ENCODE measurements at places on chromosomes 13 and 19.

GRCh38 chr13:34031610-34032009, 213.7 kb downstream of the RFC3 start:
- DNase-seq, result no peak

GRCh38 chr19:31511696-31512095, 162.5 kb upstream of the TSHZ3 start:
- no peak for DNase-seq

DNA sequence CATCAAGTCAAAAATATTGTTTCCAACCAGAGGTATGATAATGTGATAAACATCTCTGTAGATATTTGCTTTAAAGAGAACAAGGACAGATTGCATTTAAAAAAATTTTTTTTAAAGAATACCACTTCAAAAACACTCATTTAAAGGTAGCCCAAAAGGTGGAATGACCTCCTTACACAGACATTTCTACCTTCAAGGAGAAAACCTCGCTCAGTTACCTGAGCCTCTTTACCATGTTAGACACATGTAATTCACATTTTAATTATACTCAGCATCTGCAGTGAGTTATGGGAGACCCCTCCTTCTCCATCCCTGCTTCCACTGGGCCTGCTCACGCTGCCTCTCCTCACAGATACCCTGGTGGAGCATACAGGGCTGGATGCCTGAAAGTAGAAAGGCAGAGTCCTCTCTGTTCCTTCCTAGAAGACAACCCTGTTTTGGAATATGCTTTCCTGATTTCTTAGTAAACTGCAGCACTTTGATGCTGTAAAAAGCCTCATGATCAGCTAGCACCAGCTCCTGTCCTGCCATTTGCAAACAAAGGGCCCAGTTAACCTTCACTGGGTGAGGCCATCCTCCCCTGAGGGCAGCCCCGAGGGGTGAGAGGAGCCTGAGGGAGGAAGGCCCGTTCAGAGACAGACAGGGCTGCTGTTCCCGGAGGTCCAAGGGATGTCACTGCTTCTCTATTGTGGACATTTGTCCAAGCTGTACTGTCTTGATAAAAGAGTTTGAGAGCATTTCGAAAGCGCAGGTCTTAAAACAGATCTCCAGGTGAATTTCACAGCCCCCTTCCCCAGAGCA, 117.8 kb downstream of the IRS2 start:
- DNase-seq, result no peak

GRCh38 chr13:27170221-27170515, 1.4 kb downstream of the USP12 start:
- no peak for DNase-seq

GRCh38 chr13:23636360-23636759, 66.1 kb downstream of the TNFRSF19 start:
- no peak for DNase-seq

DNA sequence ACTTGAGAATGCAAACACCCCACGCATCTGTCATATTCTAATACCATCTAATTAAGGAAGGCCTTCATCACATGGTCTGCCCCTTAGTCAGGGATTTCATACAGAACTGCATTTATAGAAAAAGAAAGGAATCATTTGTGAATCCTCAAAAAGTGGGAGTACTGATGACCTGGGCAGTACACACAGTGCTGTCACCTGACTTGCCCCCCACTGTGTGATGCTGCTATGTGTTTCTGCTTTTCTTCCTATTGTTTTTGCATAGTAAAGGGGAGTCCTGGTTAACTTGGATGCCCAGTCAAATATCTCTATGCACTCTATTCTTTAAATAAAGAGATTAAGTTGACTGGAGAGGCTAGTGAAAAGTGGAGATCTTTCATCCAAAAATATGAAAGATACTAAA, 1921.2 kb upstream of the PRR20A start:
- no peak for DNase-seq

DNA sequence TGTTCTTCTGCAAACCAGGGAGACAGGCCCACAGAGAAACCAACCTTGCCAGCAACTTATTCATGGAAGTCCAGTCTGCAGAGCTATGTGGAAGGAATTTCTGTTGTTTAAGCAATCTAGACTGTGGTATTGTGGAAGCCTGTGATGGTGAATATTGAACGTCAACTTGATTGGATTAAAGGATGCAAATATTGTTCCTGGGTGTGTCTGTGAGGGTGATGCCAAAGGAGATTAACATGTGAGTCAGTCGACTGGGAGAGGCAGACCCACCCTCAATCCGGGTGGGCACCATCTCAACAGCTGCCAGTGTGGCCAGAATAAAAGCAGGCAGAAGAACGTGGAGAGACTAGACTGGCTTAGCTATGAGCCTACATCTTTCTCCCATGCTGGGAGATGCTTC, 606.0 kb downstream of the EFNB2 start:
- no peak for DNase-seq

DNA sequence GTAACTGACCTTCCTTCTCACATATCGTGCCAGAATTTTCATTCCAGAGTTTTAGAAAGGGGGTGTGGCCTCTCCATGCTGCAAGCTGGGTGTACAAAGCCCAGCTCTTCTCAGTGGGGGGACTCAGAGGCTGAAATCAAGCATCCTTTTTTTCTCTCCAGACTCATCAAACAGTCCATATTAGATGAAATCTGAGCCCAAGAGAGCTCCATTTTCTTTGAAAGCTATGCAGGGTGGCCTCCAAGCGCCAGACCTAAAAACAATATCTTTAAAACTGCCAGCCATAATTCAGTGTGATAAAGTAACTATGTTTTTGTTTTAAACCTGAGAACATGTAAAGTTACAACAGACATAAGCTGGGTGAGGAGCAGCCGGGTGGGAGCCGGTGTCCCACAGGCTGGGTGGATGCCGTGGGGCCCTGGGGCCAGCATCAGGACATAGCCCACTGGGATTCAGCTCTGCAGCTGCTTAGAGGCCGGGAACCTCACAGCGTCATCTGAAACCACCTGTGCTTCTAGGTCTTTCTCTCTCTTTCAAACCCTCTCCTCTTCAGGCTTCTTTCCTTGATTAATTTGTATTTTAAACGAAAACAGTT, 249.2 kb downstream of the ZNF536 start:
- no peak for DNase-seq

- no peak for DNase-seq
Measured at GRCh38 chr13:112900691-112901091, 68.3 kb upstream of the MCF2L start.

- DNase-seq, result no peak
Measured at GRCh38 chr13:40313269-40314200, 352.9 kb downstream of the FOXO1 start.

GRCh38 chr19:8578642-8579265, 1.5 kb upstream of the MYO1F start:
- DNase-seq, result peak; percentile 13

- no peak for DNase-seq
Measured at GRCh38 chr13:57569986-57570385, 61.6 kb upstream of the PCDH17 start.

- DNase-seq, result peak; percentile 66
Measured at GRCh38 chr19:7925171-7925851, 624 bp downstream of the CTXN1 start.

DNA sequence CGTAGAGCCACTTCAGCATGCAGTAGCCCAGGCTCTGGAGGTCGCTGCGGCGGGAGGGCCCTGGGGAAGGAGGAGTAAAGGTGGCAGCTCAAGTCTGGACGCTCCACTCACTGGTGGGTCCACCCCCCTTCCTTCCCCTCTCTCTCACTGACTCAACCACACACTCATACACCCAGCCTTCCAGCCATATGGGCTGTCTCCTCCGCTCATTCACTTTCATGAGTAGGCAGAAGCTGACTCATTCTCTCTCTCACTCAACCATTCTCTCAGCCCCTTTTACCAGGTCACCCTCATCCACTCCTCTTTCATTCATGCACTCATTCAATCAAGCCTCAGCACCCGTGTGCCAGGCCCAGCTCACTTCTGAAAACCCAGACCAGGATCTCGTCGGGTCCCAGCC, 27.5 kb upstream of the SIGLEC11 start:
- peak; percentile 20 for DNase-seq

GRCh38 chr19:5978606-5979552, 939 bp upstream of the RANBP3 start:
- DNase-seq, result no peak

- DNase-seq, result no peak
Measured at GRCh38 chr19:44904426-44904994, 1.1 kb upstream of the APOE start.

DNA sequence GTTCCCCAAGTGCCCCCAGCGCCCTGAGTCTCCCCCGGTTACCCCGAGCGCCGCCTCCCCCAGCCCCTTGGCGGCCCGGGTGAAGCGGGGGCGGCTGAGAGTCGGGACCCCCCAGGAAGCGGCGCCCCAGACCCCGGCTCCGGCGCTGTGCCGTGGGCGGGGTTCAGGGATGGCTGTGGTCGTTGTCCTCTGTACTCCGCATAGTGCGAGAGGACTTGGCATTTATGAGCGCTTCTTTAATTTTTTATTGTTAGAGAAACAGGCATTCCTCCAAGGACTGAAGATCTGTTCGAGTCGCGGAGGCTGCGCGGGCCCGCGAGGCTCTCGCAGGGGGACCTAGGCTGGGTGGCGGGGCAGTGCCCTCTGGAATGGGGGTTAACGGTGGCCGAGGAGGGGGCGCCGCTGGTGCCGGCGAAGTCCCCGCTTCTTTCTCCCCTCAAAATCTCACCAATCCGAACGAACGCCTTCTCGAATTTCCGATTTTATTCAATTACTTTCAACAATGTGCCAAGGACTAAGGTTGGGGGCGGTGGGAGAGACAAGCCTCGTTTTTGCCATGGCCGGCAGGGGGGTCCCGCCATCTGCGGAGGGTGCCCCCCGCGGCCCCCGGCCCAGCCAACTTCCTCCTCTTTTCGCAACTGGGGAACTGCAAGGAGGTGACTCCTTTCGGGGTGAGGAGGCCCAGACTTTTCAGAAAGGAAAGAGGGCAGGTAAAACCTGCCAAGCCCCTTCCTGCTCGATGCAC, 596 bp upstream of the GJB2 start:
- no peak for DNase-seq

DNA sequence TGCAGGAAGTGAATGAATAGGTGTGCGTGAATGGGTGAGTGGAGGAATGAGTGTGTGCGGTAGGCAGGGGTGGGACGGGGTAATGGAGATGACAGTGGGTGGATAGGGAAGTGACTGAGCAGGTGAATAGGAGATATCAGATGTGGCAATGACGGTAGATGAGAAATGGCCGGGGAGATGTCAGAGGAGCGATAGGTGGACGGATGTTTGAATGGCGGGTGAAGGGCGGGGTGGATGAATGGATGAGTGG, 1.5 kb downstream of the TTC9B start:
- DNase-seq, result no peak

GRCh38 chr19:42066075-42066754, 3.8 kb downstream of the GRIK5 start:
- no peak for DNase-seq

DNA sequence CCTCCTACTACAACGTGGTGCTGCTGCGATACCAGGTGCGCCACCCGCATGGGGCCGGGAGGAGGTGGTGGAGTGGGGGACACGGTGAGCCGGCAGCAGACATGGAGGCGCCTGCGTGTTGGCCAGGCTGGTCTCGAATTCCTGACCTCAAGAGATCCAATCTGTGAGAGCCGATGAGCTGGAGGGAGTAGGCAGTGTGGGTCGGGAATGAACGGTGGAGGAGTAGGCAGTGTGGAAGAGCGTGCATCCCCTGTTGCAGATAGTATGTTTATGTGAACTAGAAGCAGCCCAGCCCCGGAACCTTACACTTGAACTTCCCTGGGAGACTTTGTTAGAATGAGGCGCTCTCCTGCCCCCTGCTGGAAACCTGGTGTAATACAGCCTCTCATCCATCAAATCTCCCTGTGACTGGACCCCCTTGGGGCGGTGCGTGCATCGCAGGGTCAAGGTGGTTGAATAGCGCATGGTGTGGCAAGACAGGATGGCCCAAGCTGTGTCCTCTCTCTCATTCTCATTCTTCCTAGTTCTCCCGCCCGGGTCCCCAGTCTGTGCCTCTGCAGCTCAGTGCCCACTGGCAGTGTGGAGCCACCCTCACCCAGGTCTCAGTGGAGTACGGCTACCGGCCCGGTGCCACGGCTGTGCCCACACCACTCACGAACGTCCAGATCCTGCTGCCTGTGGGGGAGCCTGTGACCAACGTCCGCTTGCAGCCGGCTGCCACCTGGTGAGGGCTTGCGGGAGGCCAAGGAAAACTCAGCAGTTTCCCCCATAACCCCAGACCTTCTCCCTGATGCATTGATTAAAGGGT, 10.5 kb upstream of the B3GNT3 start:
- DNase-seq, result peak; percentile 21

DNA sequence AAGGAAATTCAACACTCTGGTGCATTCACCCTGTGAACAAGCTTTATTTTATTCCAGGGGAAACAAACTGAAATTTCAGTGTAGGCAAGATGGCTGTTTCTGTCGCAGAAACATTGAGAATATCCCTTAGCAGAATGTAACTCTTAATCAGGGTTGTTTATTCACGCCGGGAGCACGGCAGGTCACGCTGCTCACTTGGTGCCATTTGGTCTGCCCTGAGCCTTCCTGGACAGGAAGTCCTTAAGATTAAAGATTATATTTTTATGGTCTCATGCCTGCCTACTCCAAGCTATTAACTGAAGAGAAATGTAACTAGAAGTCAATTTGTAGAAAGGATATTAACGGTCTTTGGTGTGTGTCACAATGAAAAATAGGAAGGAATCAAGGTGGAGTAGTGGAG, 185.3 kb upstream of the ARGLU1 start:
- DNase-seq, result no peak

- peak; percentile 33 for DNase-seq
Measured at GRCh38 chr19:34232566-34233481, 21.5 kb upstream of the GARRE1 start.

DNA sequence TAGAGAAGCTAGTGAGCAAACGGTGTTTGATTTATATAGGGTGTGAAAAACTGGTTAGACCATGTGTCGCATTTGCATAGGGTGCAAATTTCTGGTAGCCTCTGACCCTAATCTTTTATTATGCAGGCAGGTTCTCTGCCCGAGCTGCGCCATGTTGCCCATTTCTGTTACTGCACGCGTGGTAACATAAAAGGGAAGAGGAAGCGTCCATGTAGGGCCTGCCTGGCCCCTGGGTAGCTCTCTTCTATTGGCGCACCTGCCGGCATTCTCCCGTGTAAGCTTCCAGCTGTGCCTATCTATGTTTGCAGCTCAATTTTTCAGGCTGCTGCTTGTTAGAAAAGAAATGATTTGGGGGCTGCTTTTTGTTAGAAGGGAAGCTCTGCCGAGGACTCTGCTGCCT, 14.0 kb upstream of the CD70 start:
- DNase-seq, result no peak

DNA sequence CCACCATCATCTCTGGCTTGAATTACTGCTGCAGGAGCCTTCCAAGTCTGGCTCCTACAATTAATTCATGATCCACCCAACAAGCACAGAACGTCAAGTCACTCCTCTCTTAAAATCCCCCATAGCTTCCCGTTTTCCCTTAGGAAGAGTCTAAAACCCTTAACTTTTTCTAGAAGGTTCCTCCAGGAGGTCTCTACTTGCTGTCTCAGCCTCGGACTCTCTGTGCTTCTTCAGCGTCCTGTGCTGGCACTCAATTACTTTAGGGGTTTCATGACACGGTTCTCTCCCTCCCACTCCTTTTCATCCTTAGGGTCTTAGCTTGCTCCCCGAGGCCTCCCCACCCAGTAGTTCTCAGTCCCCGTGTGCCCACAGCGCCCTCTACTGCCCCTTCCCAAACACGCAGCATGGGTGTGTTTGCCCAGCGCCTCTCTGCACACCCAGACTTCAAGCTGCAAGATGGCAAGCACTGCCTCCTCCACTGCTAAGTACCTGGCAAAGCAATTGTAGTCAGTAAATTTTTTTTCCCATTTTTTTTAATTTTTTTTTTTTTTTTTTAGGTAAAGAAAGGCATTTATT, 25.8 kb upstream of the MAP3K10 start:
- no peak for DNase-seq
